ENCODE measurements at places on chromosomes 2 and 18. TPM values are rescaled to one million over a fixed set of nuclear protein-coding genes. Genes with fewer than 3 reads are reported as not detected.

DNA sequence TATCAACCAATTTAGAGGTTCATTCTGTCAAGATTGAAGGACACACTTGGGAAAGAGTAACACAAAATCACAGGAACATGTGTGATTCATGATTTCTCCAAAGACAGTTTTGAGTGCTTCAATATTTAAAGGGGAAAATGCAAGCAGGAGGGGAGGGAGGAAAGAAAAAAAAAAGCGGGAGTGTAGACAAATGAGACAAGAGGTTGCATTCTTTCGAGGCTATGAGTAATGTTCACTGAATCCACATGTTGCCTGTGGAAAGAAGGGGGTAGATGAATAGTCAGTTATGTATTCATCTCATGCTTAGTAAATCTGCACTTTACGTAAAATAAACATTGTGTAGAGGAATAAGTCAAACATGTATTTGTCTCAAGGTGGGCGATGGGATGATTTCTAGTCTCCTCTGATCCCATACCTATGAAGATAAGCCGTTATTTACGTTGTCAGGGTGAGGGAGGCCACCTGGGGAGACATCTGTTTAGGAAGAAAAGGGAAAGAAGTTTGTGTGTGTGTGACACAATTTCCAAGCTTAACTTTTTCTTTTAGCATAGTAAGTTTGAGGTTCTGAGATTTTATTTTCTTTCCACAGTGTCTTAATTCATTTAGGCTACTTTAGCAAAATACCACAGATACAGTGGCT is 211.0 kb upstream of the ZC3H15 start:
- H3K27me3 ChIP-seq = no peaks in the 10 kb centered on the region
- no peak overlapping the region for H3K4me3 ChIP-seq
- H3K27ac ChIP-seq = no peak overlapping the region
- no peaks in the 10 kb centered on the region for H3K36me3 ChIP-seq
- no peak for DNase-seq
- H3K4me1 ChIP-seq = no peaks in the 10 kb centered on the region

- H3K36me3 ChIP-seq = no peaks in the 10 kb centered on the region
- no peak overlapping the region for H3K27ac ChIP-seq
- no peak for DNase-seq
- H3K27me3 ChIP-seq = no peaks in the 10 kb centered on the region
- H3K4me1 ChIP-seq = peaks cover 15% of the 10 kb centered on the region
- no peak overlapping the region for H3K4me3 ChIP-seq
Measured at GRCh38 chr2:238925816-238926521, 78.1 kb downstream of the TWIST2 start.

DNA sequence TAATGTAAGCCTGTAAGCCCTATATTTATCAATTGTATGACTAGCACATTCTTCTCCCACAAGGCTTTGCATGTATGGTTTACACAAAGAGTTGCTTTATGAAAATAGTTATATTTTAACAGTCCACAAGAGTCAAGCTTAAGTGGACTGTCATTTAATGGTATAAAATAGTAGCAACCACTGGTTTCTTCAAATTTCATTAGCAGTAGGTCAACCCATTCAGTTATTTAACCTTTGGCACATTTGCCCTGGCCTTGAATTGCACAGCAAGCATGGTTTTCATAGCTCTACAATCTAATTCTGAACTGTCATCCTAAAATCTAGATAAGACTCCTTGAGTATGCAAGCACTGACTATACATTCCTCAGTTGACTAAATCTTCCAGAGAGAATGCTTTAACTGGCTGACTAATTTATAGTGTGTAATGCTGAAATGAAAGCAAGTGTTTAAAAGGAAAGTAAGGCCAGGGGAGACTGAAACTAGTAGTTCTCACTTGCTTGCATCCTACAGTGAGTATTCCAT is 1.8 kb downstream of the DPP4 start:
- no peak overlapping the region for H3K4me3 ChIP-seq
- H3K36me3 ChIP-seq = no peaks in the 10 kb centered on the region
- no peak overlapping the region for H3K27ac ChIP-seq
- no peak for DNase-seq
- no peaks in the 10 kb centered on the region for H3K27me3 ChIP-seq

DNA sequence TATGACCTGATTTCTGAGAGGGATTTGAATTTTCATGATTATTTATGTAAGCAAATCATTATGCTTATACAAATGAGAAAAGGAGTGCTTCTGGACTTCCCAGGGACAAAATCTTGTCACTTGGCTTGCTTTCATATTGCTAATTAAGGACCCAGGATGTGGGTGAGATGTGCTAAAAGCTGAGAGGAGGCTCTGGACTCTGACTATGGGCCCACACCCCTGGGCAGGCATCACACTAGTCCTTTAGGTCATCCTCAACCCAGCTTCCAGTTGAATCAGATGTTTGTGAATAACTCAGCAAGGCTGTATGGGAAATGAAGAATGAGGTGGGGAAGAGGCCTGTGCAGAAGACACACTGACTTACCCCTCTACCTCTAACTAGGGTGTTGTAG is 11.9 kb downstream of the IL1B start:
- no peak overlapping the region for H3K27ac ChIP-seq
- no peaks in the 10 kb centered on the region for H3K36me3 ChIP-seq
- DNase-seq = no peak
- peaks cover 3% of the 10 kb centered on the region for H3K4me1 ChIP-seq
- H3K4me3 ChIP-seq = no peak overlapping the region
- H3K27me3 ChIP-seq = no peaks in the 10 kb centered on the region

DNA sequence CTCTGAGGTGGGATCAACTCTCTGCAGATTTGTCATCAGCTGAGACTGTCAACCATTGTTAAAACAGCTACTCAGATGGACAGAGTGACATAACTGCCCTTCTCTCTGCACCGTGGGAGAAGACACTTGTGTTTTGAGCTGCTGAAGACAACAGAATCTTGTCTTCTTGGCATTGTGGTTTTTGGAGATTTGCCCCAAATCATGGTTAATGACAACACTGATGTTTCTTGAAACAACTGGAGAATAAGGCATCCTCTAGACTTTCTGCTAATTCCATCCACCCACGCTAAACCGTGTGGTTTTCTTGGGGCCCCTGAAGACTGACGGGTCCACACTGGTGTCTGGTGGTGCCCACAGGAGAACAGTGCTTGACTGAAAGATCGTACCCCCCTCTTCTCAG is 39.5 kb downstream of the SH3BP4 start:
- H3K4me1 ChIP-seq = peaks cover 23% of the 10 kb centered on the region
- no peak overlapping the region for H3K27ac ChIP-seq
- H3K36me3 ChIP-seq = no peaks in the 10 kb centered on the region

- H3K4me1 ChIP-seq = no peaks in the 10 kb centered on the region
- no peak overlapping the region for H3K4me3 ChIP-seq
- H3K27ac ChIP-seq = no peak overlapping the region
Measured at GRCh38 chr2:56474412-56475158, 290.8 kb downstream of the CCDC85A start.

- no peak overlapping the region for H3K4me3 ChIP-seq
- no peak overlapping the region for H3K27ac ChIP-seq
- no peaks in the 10 kb centered on the region for H3K27me3 ChIP-seq
- no peak for DNase-seq
- no peaks in the 10 kb centered on the region for H3K4me1 ChIP-seq
- peaks cover 4% of the 10 kb centered on the region for H3K36me3 ChIP-seq
Measured at GRCh38 chr2:3205845-3206244, 171.8 kb downstream of the EIPR1 start.

Gene PIK3C3
- 45.1 TPM for total RNA-seq

Gene PJVK
- 4.0 TPM for total RNA-seq

Gene ELOA2
- total RNA-seq = not detected

Gene ZSWIM2
- total RNA-seq = not detected

Gene ATOH8
- total RNA-seq = 38.6 TPM

Gene MSH2
- total RNA-seq = 12.9 TPM

Gene SCN2A
- total RNA-seq = 0.17 TPM

Gene OSR1
- total RNA-seq = 21.3 TPM

Gene MGAT4A
- total RNA-seq = 40.2 TPM

Gene TUBB8B
- not detected for total RNA-seq

Measured in lung (tissue), 17 donors.